ENCODE measurements at places on chromosomes 1 and 21. TPM values are rescaled to one million over a fixed set of nuclear protein-coding genes. Genes with fewer than 3 reads are reported as not detected.

The ASPM gene
- 55.9 TPM for total RNA-seq

The KISS1 gene
- total RNA-seq: not detected

GRCh38 chr1:87024936-87025540 lies 110.6 kb downstream of the HS2ST1 start:
- no peak for DNase-seq
- no peak overlapping the region for H3K27ac ChIP-seq
- no peak overlapping the region for H3K4me3 ChIP-seq
- H3K4me1 ChIP-seq: no peaks in the 10 kb centered on the region
- H3K36me3 ChIP-seq: peaks cover 3% of the 10 kb centered on the region
- H3K27me3 ChIP-seq: no peaks in the 10 kb centered on the region

The USP48 gene
- 79.6 TPM for total RNA-seq

DNA sequence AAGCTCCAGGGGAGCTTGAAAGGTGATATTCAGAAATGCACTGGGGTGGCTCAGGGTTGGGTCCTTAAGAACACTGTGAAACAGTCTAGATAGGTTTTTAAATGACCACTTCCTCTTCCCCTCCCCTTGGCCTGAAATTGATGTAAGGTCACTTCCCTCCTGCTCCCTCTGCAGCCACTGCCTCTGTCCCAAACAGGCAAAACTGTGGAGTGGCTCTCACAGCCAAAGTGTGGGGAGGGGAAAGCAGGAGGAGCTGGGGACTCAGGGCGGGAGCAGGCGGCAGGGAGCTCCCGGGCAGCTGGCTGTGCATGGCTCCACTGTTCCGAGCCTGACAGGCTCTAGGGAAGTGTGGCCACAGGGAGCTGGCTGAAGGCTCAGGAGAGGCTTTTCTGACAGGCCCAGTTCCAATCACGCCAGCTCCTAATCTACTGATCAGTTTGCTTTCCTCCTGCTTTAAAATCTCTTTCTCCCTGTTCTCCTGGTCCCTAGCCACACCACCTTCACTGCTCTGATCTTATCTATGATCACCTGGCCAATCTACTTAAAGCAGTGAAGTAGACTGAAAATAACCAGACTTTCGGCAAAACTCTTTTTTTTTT lies 5.1 kb upstream of the CSRP1 start:
- no peaks in the 10 kb centered on the region for H3K27me3 ChIP-seq
- peaks cover 2% of the 10 kb centered on the region for H3K36me3 ChIP-seq
- no peak for DNase-seq

The CLCNKB gene
- not detected for total RNA-seq

GRCh38 chr1:159873530-159874143 lies 11.2 kb upstream of the VSIG8 start:
- no peak for DNase-seq
- H3K4me3 ChIP-seq: no peak overlapping the region
- no peak overlapping the region for H3K27ac ChIP-seq
- peaks cover under 1% of the 10 kb centered on the region for H3K36me3 ChIP-seq
- peaks cover 16% of the 10 kb centered on the region for H3K27me3 ChIP-seq

GRCh38 chr1:54238353-54239034 lies 38.5 kb downstream of the MRPL37 start:
- no peak for DNase-seq
- H3K27ac ChIP-seq: peak overlapping the region; percentile 25
- no peak overlapping the region for H3K4me3 ChIP-seq
- peaks cover 23% of the 10 kb centered on the region for H3K36me3 ChIP-seq
- peaks cover 11% of the 10 kb centered on the region for H3K4me1 ChIP-seq

- DNase-seq: peak; percentile 17
- H3K36me3 ChIP-seq: no peaks in the 10 kb centered on the region
- H3K27me3 ChIP-seq: peaks cover 11% of the 10 kb centered on the region
- H3K27ac ChIP-seq: no peak overlapping the region
- peak overlapping the region; percentile 6 for H3K4me3 ChIP-seq
Measured at GRCh38 chr1:29688471-29689365, 452.4 kb downstream of the PTPRU start.

DNA sequence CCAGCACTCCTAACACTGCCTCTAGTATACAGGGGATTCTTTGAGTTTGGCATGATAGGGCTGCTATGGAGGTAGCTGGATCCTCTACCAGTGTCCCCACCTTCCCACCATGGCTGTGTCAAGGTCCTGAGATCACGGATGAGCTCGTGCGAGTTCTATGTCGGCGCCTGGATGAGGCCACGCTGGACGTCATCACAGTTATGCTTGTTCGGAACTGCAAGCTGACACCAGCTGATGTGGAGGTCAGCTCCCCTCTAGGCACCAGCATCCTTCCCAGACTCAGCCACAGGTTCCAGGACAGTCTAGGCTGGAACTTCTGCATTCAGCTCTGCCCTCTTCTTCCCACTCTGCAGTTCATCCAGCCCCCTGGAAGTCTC lies 15.2 kb downstream of the HYI start:
- H3K27ac ChIP-seq: no peak overlapping the region
- no peaks in the 10 kb centered on the region for H3K4me1 ChIP-seq
- no peak for DNase-seq
- no peaks in the 10 kb centered on the region for H3K27me3 ChIP-seq

The CFHR4 gene
- not detected for total RNA-seq

The PPIAL4G gene
- 1.8 TPM for total RNA-seq

Data from activated naive CD8-positive, alpha-beta T cell treated with anti-CD3 and anti-CD28 coated beads, Interleukin-2, amount 10 ng/mL, durations not matched to agents 7 days and 5 days (primary cell).